ENCODE measurements at places on chromosomes 3 and 15. TPM values are rescaled to one million over a fixed set of nuclear protein-coding genes. Genes with fewer than 3 reads are reported as not detected.

GRCh38 chr15:79004336-79004735 is 59.5 kb upstream of the CTSH start:
- no peaks in the 10 kb centered on the region for H3K36me3 ChIP-seq
- peaks cover 4% of the 10 kb centered on the region for H3K4me1 ChIP-seq
- no peak overlapping the region for H3K4me3 ChIP-seq
- peak; percentile 75 for DNase-seq
- H3K27me3 ChIP-seq, result peaks cover 2% of the 10 kb centered on the region

Gene C3orf52
- total RNA-seq, result 11.1 TPM

DNA sequence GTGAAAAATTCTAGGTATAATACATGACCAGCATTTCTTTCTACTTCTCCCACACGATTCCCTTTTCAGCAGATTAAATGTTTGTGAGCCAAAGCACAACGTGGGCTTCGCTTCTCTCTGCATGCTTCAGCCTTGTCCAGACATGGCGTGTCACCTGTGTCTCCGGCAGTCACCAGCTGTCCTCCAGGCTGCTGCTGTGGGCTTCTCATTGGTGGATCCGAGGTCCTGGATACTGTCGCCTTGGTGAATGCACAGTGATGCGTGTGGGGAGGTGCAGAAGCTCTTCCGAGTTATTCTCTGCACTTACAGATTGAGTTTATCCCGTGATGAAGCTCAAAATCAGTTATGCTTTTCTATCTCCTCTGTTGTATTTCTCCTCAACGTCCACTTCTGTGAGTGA is 23.0 kb upstream of the GOLGA8J start:
- H3K36me3 ChIP-seq, result no peaks in the 10 kb centered on the region
- H3K27me3 ChIP-seq, result no peaks in the 10 kb centered on the region
- no peak for DNase-seq
- H3K4me3 ChIP-seq, result no peak overlapping the region

Gene CPLX3
- not detected for total RNA-seq

DNA sequence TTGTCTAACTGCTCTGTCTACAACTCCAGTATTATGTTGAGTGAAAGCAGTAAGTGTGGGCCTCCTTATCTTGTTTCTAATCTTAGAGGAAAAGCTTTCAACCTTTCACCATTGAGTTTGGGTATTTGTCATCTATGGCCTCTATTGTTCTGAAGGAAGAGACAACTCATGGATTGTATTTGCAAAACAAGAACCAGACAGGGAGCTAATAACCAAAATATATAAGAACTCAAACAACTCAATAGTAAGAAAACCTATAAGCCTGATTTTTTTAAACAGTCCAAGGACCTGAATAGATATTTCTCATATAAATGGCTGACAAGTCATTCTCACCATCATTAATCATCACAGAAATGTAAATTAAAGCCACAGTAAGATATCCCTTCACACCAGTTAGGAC is 113.0 kb downstream of the TAFA4 start:
- H3K4me1 ChIP-seq, result no peaks in the 10 kb centered on the region
- no peak overlapping the region for H3K4me3 ChIP-seq
- no peak for DNase-seq
- H3K36me3 ChIP-seq, result no peaks in the 10 kb centered on the region
- no peak overlapping the region for H3K27ac ChIP-seq
- H3K27me3 ChIP-seq, result no peaks in the 10 kb centered on the region

DNA sequence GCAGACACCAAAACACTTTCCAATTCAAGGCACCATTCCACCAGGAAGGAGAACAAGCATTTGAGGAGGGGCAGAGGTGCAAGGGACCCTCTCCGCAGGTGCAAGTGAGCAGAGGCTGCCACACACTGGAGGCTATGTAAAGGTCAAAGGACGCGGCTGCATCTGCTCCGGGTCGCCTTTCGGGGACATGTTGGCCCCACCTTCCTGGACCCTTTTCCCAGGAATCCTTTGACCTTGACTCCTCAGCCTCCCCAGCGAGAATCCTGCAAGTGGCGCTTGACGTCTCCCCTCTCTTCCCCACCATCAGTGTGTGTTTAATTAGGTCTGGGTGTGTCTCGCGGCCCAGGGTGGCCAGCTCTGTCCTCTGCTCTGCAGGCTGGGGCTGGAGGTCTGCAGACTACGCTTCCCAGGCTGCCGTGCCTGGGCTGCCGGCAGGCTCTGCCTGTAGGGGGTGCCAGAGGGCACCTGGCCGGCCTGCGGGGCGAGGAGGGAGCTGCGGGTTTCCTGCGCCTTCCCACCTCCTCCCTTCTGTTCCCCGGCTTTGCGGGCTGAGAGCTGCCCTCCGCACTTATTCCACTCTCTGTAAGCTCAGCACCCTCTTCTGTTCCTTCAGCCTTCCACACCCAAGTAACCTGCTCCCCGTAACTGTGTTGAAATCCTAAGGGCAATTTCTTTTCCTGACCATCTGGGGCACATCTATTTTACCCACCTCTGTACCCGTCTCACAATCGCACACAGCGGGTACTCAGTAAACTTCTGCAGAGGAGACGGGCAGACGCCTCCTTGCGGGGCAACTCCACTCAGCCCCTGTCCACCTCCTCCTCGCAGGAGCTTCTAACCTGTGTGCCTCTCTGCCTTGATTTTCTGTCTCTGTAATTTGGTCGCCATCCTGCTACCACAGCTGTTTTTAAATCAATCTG is 129.8 kb downstream of the NSMCE3 start:
- DNase-seq, result peak; percentile 91
- H3K27ac ChIP-seq, result no peak overlapping the region
- peaks cover 5% of the 10 kb centered on the region for H3K4me1 ChIP-seq

Gene OR4F15
- not detected for total RNA-seq

GRCh38 chr3:194687638-194688199 is 2.0 kb downstream of the FAM43A start:
- peak; percentile 94 for DNase-seq
- no peak overlapping the region for H3K27ac ChIP-seq
- no peaks in the 10 kb centered on the region for H3K4me1 ChIP-seq
- peak overlapping the region; percentile 72 for H3K4me3 ChIP-seq
- peaks cover 22% of the 10 kb centered on the region for H3K27me3 ChIP-seq

Gene TMEM108
- total RNA-seq, result 3.5 TPM

GRCh38 chr15:68862415-68862814 is 41.7 kb upstream of the ANP32A start:
- DNase-seq, result no peak
- peaks cover 8% of the 10 kb centered on the region for H3K36me3 ChIP-seq
- no peaks in the 10 kb centered on the region for H3K27me3 ChIP-seq
- no peaks in the 10 kb centered on the region for H3K4me1 ChIP-seq

Gene GPR171
- total RNA-seq, result not detected

- no peaks in the 10 kb centered on the region for H3K27me3 ChIP-seq
- no peak for DNase-seq
- no peaks in the 10 kb centered on the region for H3K4me1 ChIP-seq
- no peaks in the 10 kb centered on the region for H3K36me3 ChIP-seq
Observed at GRCh38 chr3:157226173-157226847, 66.4 kb upstream of the CCNL1 start.

Gene GABPB1
- 43.2 TPM for total RNA-seq

Gene MCTP2
- 1.3 TPM for total RNA-seq

Gene ZNF80
- total RNA-seq, result not detected

DNA sequence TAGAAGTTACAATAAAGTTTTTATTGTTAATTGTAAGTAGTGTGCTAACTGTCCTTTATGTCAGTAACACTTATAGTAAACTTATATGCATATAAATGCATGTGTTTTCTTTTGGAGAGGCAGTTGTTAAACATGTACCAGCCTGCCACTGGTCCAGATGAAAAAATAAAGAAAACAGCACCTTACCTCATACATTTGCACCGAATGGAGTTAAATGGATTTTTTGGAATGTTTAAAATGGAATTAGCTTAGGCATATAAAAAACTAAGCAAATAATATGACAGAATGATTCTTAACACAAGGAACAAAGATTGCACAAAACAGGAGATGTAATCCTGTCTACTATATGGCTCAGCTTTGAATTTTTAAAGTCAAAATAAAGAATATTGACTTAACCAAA is 50.2 kb upstream of the ALDH1A3 start:
- H3K36me3 ChIP-seq, result peaks cover 5% of the 10 kb centered on the region
- no peak overlapping the region for H3K27ac ChIP-seq
- H3K27me3 ChIP-seq, result no peaks in the 10 kb centered on the region
- no peak for DNase-seq
- H3K4me1 ChIP-seq, result no peaks in the 10 kb centered on the region

Data from H9 (cell line).